ENCODE measurements at places on chromosomes 16 and 17.

GRCh38 chr17:49484588-49484987 lies 10.5 kb upstream of the NGFR start:
- no peak for DNase-seq
- no peaks in the 10 kb centered on the region for H3K36me3 ChIP-seq
- H3K27ac ChIP-seq: no peak overlapping the region
- no peak overlapping the region for H3K4me3 ChIP-seq
- peaks cover 100% of the 10 kb centered on the region for H3K27me3 ChIP-seq

DNA sequence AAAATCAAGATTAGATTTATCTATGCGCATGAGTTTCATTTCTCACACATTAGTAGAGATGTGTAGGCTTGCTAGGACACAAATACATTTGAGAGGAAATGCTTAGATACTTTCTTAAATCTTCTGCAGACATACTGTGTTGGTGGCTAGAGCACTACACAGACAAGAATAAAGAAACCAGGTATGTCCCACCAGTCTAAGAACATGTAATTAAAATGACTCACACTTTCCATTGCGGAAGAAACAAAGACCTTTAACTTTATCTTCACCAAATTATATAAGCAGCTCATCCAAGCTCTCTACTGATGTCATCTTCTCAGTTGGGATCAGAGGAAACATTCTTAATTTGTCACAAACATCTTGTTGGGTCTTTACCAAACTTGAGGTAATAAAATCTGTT lies 12.5 kb downstream of the GABARAPL2 start:
- peaks cover 12% of the 10 kb centered on the region for H3K36me3 ChIP-seq
- H3K27me3 ChIP-seq: no peaks in the 10 kb centered on the region
- no peak overlapping the region for H3K4me3 ChIP-seq
- DNase-seq: no peak
- H3K27ac ChIP-seq: no peak overlapping the region

DNA sequence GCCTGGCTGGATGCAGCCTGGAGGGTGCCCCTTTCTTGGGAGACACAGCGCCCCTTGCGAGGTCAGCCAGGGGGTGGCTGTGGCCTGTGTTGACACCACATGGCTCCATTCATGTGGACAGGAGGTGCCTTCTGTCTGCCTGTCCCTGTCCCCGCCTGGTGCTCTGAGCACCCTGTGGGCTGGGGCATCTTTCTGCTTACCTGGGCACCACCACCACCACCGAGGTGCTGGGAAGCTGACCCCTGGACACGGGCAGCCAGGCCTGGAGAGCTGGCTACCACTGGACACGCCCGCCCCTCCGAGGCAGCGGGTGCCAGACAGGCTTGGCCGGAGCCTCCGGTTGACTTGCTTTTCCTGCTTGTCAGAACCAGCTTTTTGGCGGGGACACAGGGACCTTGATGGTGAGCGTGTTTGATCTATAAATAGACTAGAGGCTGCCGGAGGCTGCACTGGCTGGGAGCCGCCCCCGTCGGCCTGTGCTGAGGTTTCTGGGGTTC lies 121.3 kb upstream of the GSE1 start:
- peaks cover 39% of the 10 kb centered on the region for H3K27me3 ChIP-seq
- no peak overlapping the region for H3K4me3 ChIP-seq
- no peaks in the 10 kb centered on the region for H3K4me1 ChIP-seq

DNA sequence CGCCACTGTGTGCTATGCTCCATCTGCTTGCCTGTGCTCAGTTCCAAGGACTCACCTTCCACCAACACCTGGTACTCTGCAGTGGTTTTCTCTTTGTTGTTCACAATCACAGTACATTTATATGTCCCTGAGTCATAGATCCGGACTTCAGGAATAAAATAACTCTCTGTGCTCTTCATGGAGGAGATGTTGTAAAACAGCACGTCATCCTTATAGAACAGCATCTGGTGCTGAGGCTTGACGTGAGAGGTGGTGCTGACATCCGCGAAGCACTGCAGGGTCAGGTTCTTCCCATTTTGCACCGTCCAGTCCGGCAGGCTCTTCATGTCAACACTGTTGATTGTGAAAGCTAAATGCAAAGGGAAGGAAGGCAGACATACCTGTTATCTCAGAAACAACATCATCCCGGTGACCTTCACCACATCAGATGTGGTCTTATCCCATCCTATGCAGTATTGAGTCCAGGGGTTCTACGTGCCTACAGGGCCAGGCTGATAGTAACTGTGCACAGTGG lies 12.8 kb downstream of the PECAM1 start:
- H3K4me3 ChIP-seq: no peak overlapping the region
- H3K27ac ChIP-seq: no peak overlapping the region
- H3K4me1 ChIP-seq: peaks cover 8% of the 10 kb centered on the region
- no peaks in the 10 kb centered on the region for H3K36me3 ChIP-seq
- no peaks in the 10 kb centered on the region for H3K27me3 ChIP-seq
- no peak for DNase-seq

DNA sequence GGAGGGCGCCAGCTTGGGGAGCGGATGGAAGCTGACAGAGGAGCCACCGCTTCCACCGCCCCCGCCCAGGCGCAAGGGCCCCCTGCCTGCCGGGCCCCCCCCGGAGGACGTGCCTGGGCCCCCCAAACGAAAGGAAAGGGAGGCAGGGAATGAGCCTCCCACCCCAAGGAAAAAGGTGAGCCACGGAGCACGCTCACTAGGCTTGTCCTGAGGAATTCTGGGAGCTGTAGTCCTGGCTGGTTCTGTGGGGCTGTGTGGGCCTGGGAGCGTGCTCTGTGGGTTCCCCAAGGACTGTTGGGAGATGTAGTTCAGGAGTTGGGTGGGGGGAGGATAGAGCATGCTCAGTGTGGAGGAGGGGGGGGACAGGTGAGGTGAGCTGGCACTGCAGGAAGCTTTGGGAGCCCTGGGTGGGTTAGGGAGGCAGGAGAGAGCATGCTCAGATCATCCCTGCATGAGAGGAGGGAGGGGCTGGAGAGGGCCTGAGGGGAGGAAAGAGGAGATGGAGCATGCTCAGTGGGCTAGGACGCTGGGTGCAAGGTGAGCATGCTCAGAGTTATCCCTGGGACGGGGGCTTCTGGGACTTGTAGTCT lies 4.5 kb downstream of the FBXL19 start:
- H3K4me1 ChIP-seq: peaks cover 17% of the 10 kb centered on the region
- DNase-seq: peak; percentile 41
- H3K4me3 ChIP-seq: no peak overlapping the region

DNA sequence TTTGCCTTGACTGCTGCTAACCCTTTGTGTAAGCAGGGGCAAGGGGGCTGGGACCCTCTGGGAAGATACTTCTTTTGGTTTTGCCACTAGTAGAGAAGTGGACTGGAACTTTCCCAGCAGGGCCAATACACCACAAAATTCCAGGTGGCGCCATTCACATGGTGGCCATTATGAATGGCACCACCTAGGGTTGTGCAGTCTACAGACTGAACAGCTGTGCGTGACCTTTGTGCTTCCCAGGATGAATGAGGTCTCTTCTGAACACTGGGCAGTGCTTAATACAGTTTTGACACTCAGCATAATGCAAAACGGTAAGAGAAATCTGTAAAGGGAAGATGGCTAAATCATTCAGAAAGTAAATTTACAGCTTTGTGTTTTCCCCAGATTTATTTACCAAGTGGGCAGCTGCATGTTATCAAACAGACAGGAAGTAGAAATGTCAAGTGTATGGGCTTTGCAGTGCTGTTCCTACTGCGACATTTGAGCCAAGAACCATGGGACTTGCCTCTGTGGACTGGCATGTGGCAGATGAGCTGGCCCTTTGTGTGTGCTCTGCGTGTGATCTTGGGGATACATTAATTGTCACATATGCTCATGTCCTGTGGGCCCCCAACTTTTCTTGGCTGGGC lies 9.2 kb downstream of the SYT17 start:
- DNase-seq: peak; percentile 18
- H3K27ac ChIP-seq: no peak overlapping the region
- peaks cover 5% of the 10 kb centered on the region for H3K36me3 ChIP-seq
- H3K4me1 ChIP-seq: peaks cover 7% of the 10 kb centered on the region
- H3K27me3 ChIP-seq: no peaks in the 10 kb centered on the region
- H3K4me3 ChIP-seq: no peak overlapping the region

GRCh38 chr17:82153745-82154375 lies 55.8 kb upstream of the FASN start:
- no peaks in the 10 kb centered on the region for H3K27me3 ChIP-seq
- H3K36me3 ChIP-seq: peaks cover 45% of the 10 kb centered on the region
- peak; percentile 86 for DNase-seq
- H3K4me3 ChIP-seq: no peak overlapping the region
- no peaks in the 10 kb centered on the region for H3K4me1 ChIP-seq

GRCh38 chr17:56821847-56822534 lies 11.7 kb downstream of the C17orf67 start:
- no peak overlapping the region for H3K4me3 ChIP-seq
- H3K27me3 ChIP-seq: no peaks in the 10 kb centered on the region
- peaks cover 12% of the 10 kb centered on the region for H3K4me1 ChIP-seq
- DNase-seq: no peak
- H3K27ac ChIP-seq: no peak overlapping the region
- no peaks in the 10 kb centered on the region for H3K36me3 ChIP-seq

DNA sequence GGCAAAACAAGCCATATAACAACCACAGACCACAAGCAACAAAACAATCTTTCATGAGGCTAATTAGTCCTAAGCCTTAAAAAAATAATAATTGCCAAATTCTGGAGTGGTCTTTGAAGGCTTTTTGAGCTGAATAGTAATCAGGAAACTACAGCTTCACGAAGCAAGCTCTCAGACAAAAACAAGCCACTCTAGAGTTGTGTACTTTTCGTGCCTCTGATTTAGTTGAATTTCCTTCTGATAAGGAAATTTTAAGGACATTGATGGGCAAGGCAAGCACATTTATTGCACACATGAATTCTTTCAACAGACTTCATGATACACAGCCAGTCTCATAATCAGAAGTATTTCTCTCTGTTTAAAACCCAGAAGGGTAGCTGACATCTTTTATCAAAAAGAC lies 130.8 kb upstream of the IRX3 start:
- DNase-seq: no peak
- no peak overlapping the region for H3K4me3 ChIP-seq
- H3K4me1 ChIP-seq: no peaks in the 10 kb centered on the region
- peaks cover 65% of the 10 kb centered on the region for H3K27me3 ChIP-seq
- H3K36me3 ChIP-seq: no peaks in the 10 kb centered on the region

- H3K4me1 ChIP-seq: no peaks in the 10 kb centered on the region
- peaks cover 96% of the 10 kb centered on the region for H3K27me3 ChIP-seq
- H3K36me3 ChIP-seq: no peaks in the 10 kb centered on the region
Observed at GRCh38 chr16:50469744-50470321, 78.4 kb upstream of the NKD1 start.

DNA sequence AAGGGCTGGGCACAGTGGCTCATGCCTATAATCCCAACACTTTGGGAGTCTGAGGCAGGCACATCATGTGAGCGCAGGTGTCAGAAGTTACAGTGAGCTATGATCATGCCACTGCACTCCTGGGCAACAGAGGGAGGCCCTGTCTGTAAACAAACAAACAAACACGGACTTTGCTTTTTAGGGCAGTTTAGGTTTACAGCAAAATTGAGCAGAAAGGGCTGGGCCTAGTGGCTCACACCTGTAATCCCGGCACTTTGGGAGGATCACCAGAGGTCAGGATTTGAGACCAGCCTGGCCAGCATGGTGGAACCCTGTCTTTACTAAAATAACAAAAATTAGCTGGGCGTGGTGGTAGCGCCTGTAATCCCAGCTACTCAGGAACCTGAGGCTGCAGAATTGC lies 3.3 kb upstream of the CARHSP1 start:
- H3K27me3 ChIP-seq: no peaks in the 10 kb centered on the region
- no peak overlapping the region for H3K4me3 ChIP-seq
- DNase-seq: no peak
- H3K4me1 ChIP-seq: peaks cover 30% of the 10 kb centered on the region

DNA sequence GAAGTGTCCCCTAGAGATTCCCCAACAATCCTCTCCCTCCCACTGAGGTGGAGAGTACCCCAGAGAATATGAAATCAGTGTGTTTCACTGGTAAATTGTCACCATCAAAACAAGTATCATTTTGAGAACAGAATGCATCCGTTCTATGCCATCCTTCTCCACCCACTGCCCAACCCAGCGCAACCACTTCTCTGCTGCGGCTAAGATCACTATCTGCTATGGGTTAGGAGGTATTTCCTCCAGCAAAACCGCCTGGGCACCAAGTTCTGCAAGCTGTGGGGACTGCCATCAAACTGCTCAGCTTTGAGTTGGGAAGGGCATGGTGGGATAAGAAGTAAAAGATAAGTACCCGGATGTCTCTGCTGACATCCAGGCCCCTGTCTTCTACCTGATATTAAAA lies 24.4 kb downstream of the CNTNAP1 start:
- H3K27me3 ChIP-seq: no peaks in the 10 kb centered on the region
- no peak overlapping the region for H3K27ac ChIP-seq
- DNase-seq: no peak
- H3K4me1 ChIP-seq: no peaks in the 10 kb centered on the region

- H3K4me1 ChIP-seq: peaks cover 7% of the 10 kb centered on the region
- no peak overlapping the region for H3K4me3 ChIP-seq
- H3K27me3 ChIP-seq: no peaks in the 10 kb centered on the region
- DNase-seq: no peak
- H3K36me3 ChIP-seq: no peaks in the 10 kb centered on the region
Observed at GRCh38 chr16:24626256-24626655, 86.9 kb downstream of the RBBP6 start.

- H3K4me1 ChIP-seq: no peaks in the 10 kb centered on the region
- H3K27me3 ChIP-seq: peaks cover 93% of the 10 kb centered on the region
- DNase-seq: no peak
- no peak overlapping the region for H3K27ac ChIP-seq
- H3K4me3 ChIP-seq: no peak overlapping the region
- no peaks in the 10 kb centered on the region for H3K36me3 ChIP-seq
Observed at GRCh38 chr16:73546341-73546845, 498.5 kb upstream of the ZFHX3 start.

GRCh38 chr16:9706217-9706836 lies 475.9 kb downstream of the GRIN2A start:
- peak overlapping the region; percentile 10 for H3K4me3 ChIP-seq
- peaks cover 43% of the 10 kb centered on the region for H3K4me1 ChIP-seq
- peaks cover 19% of the 10 kb centered on the region for H3K27me3 ChIP-seq
- H3K36me3 ChIP-seq: peaks cover 9% of the 10 kb centered on the region
- peak; percentile 55 for DNase-seq
- peak overlapping the region; percentile 14 for H3K27ac ChIP-seq

- peaks cover 17% of the 10 kb centered on the region for H3K36me3 ChIP-seq
- no peaks in the 10 kb centered on the region for H3K4me1 ChIP-seq
- H3K27ac ChIP-seq: no peak overlapping the region
- H3K27me3 ChIP-seq: no peaks in the 10 kb centered on the region
Observed at GRCh38 chr17:37292429-37293139, 83.2 kb upstream of the C17orf78 start.

DNA sequence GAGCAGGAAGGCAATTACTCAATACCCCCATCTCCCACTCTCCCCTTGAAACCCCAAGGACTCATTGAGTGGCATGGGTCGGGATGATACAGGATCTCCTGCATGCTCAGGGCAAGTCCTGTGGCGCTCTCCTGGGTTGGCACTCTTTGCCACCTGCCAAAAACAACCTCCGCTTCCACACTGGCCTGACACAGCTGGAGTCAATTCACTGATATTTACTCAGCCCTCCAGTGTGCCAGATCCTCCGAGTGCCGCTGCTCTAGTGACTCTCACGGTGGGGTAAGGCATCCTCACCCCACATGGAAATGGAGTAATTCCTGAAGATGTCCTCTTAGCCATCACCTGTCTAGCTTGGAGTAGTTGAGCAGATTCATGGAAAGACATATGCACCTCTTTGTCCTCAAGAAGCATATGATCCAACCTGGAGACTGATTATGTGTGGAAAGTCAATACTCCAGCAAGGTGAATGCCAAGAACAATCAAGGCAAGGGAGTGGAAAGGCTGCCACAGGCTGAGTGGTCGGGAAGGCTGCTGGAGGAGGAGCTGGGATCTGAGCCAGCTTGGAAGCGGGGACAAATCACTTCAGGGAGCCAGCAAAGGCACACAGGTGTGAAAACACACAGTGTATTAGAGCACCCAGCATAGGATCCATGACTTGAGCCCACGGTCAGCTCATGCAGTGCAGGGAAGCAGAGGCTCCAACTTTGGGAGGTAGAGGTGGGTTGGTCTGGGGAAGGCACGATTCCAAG lies 12.6 kb upstream of the GOSR2 start:
- no peaks in the 10 kb centered on the region for H3K36me3 ChIP-seq
- H3K4me1 ChIP-seq: no peaks in the 10 kb centered on the region
- no peak overlapping the region for H3K27ac ChIP-seq

Data from Calu3 (cell line).